ENCODE measurements at places on chromosomes 6 and 20.

DNA sequence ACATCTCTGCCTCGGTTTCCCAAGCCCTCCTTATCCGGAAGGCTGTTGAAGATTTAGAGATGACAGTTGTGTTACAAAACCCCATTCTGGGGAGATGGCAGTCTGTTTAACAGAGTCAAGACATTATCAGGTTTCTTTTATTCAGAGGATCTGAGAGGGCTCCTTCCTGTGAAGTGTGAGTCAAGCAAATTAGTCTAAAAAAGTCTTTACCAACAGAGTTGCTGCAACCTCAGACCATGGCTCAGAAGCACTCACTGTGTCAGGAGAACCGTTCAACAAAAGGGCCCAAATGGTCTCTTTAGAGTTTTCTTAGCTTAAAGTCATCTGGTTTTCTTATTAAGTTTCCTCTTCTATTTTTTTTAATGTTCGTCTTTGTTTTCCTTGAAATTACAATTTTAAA lies 717.8 kb downstream of the EPM2A start:
- no peak for DNase-seq

DNA sequence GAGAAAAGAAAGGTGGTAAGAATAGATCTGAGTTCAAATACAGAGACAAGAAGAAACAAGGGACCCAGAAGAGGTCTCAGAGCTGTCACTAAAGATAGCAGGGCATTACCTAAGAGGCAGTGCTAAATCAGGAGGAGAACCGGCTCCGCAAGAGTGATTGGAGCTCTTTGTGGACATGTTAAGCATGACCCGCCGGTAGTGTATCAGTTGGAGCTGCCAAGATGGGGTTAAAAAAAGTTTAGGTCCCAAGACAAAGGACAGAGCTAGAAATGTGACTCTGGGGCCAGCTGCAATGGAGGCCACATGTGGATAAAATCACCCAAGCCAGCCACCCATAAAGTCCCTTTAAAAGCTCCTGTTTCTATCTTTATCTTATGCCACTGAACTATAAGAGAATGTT lies 93.4 kb downstream of the MBOAT1 start:
- no peak for DNase-seq

GRCh38 chr6:166980738-166981137 lies 18.5 kb upstream of the CEP43 start:
- DNase-seq, result no peak

DNA sequence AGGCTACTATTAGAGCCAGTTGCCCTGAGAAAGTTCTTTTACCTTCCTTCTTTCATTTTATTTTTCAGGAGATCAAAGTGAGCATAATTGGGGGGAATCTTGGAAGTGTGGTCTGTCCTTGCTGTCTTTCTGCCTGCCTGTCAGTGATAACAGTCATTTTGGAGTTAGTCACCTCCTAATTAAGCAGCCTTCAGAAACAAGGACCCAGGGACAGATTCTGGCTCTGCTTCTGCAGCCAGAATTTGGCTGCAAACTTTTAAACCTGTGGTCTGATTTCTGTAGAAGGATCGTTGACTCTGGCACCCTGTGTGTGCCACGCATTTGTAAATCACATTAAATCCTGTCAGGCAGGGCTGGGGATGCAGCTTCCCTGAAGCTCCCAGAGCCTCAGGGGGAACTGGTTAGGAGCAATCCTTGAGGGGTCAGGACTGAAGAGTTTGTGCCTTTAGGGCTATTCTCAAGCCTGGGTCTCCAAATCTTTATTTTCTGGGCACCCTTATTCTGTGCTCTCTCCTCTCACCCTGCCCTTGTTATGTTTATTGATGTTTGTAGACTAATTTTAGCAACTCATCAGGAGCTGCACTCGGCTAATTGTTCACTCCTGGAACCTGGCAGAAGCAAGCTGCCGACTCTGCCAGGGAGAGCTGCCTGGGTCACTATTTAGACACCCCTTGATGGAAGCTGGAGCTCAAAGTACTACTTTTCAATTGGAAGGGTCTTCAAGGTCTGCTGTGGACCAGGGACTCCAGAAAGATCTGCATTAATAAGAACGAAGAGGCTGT lies 6.8 kb downstream of the NOX3 start:
- no peak for DNase-seq

- DNase-seq, result no peak
Observed at GRCh38 chr6:66307490-66307889, 600.5 kb upstream of the EYS start.

DNA sequence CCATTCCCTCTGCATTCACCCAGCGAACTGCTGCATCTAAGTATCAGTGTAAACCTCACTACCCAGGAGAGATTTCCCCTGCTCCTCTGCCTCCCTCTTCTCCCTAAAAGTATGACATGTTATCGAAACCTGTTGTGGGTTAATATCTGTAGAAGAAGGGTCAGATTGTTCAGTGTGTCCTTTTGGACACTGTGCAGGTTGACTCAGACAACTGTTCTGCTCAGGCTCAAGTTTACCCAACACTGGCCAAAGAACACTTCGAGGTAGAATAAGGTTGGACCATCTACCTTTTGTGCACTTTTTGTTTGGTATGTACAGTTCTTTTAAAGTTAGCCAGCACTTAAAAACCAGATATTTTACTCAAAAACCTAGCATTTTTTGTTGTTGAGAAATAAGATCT lies 4.6 kb downstream of the NT5DC1 start:
- DNase-seq, result no peak

GRCh38 chr20:9140162-9140760 lies 71.4 kb downstream of the PLCB4 start:
- DNase-seq, result no peak

DNA sequence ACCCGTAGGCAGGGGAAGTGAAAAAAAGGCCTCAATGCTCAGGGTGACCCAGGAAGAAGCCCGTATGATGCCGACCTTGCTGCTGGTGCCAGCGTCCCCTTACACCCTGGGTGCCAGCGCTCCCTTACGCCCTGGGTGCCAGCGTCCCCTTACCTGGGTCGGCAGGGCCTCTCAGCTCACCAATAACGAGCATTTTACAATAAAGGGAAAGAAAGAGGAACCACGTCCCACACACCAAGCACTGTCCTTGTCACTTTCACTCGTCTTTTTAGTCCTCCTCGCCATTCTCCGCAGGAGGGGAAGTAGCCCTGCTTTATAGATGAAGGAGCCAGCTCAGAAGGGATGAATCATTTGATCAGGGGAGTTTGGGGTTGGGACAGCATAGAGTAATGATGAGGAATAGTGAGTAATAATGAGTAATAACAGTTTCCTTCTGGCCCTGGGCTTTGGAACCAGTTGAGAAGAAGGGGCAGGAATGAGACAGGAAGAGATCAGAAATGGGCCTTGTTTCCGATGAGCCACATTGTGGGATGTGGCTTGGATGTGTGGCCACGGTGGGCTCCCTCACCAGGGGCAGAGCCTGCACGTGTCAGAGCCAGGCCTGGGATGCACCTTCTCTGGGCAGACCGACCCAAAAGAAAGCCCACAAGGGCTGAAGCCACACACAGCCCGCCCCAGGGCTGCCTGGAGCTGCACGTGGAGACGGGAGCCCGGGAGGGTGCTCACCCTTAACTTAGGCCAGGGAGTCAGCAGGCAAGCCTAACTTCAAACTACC lies 75.7 kb downstream of the SYNJ2 start:
- DNase-seq, result no peak

DNA sequence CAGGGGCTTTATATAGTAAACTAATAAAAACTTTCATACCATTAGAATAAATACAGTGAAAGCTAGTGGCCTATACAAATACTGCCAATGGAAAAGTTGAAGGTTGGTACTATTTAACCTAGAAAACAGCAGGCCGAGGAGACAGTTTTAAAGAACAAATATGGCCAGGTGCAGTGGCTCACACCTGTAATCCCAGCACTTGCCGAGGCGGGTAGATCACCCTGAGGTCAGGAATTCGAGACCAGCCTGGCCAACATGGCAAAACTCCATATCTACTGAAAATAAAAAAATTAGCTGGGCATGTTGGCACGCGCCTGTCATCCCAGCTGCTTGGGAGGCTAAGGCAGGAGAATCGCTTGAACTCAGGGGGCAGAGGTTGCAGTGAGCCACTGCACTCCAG lies 24.8 kb downstream of the GLYATL3 start:
- DNase-seq, result no peak

GRCh38 chr6:139289233-139289632 lies 2.6 kb downstream of the TXLNB start:
- no peak for DNase-seq

- peak; percentile 93 for DNase-seq
Observed at GRCh38 chr6:29748391-29749307, 25.4 kb downstream of the HLA-F start.

- no peak for DNase-seq
Observed at GRCh38 chr20:50412069-50412468, 98.1 kb upstream of the PTPN1 start.

GRCh38 chr6:133986942-133987341 lies 33.9 kb downstream of the TBPL1 start:
- DNase-seq, result no peak

DNA sequence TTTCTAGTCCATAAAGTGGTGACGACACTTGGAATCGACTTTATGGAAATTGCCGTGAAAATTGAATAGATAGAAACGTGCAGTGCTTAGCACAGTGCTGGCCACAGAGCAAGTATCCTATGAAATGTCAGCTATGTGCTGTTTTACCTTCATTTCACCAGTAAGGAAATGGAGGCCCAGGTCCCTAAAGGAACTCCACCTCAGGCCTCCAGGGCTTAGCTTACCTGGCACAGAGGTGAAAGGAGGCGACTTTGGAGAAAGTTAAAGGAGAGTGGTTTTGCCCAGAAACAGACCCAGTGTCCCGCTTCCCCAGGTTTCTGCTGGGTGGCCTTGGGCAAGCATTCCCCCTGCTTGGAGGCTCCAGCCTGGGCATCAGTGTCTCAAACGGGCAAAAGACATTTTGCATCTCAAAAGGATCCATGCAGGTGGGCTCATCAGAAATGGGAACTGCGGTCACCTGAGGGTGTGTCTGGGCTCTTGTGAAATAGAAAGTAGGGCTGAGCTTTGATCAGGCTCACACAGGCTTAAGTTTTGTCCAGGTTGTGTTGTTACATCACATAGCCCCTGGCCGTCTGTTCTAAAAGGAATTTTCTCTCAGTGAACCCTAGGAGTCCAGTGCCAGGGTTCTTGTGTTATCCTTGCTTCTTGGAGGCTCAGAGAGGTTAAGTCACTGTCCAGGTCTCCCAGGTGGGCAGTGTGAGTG lies 6.8 kb upstream of the TULP1 start:
- no peak for DNase-seq

DNA sequence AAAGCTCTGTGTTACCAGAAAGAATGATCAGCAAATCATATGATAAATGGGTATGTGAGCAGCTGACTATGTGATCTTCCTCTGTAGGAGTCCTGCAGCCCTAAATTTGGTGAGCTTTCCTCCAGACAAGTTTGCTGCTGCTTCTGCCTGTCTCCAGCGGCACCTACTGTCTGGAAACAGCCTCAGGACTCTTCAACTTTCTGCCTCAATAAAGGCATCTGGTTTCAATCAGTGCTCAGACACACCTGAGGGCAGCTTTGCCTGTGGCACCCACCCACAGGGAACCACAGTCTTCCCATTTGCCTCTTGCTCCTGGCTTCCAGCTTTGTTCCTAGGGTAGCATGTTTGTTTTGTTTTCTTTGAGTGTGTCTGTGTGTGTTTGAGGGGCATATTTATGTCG lies 727.9 kb upstream of the MAN1A1 start:
- DNase-seq, result peak; percentile 26
